Upper lobe of left lung (tissue), 6 donors: ENCODE measurements at places on chromosomes 2 and 18.

GRCh38 chr18:70428439-70428838 is 139.6 kb downstream of the SOCS6 start:
- no peak overlapping the region for H3K27ac ChIP-seq
- no peaks in the 10 kb centered on the region for H3K27me3 ChIP-seq
- DNase-seq, result no peak
- peaks cover 2% of the 10 kb centered on the region for H3K4me1 ChIP-seq
- H3K36me3 ChIP-seq, result no peaks in the 10 kb centered on the region

DNA sequence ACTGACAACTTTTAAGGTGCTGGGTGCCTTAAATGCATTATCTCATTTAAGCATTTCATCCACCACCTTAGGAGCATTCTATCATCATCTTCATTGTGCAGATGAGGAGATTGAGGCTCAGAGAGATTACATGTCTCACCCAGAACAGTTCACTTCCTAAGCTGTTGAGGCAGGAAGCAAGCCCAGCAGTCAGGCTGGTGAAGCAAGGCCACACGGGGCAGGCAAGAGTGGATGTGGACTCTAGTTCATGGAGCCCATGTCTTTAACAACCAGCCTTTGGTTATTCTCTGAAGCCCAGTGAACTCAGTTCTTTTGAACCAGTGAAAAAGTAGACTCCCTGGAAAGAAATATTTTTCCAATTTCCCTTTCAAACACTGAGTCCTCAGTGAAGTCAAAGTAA is 294.8 kb upstream of the MGAT5 start:
- no peak for DNase-seq
- no peaks in the 10 kb centered on the region for H3K36me3 ChIP-seq
- no peaks in the 10 kb centered on the region for H3K4me1 ChIP-seq
- H3K27me3 ChIP-seq, result no peaks in the 10 kb centered on the region
- H3K4me3 ChIP-seq, result no peak overlapping the region

DNA sequence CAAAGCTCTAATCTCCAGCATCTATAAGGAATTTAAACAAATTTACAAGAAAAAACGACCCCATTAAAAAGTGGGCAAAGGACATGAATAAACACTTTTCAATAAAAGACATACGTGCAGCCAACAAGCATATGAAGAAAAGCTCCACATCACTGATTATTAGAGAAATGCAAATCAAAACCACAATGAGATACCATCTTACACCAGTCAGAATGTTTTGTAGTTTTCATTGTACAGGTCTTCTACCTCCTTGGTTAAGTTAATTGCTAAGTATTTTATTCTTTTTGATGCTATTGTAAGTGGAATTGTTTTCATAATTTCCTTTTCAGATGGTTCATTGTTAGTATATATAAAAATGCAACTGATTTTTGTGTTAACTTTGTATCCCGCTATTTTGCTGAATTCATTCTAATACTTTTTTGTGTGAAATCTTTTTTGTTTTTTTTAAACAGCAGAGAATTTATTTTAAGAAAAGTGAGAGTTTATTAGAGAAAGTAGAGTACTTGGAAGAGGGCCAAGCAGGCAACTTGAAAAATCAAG is 40.7 kb downstream of the SLC39A10 start:
- no peak overlapping the region for H3K4me3 ChIP-seq
- H3K27me3 ChIP-seq, result no peaks in the 10 kb centered on the region
- no peak overlapping the region for H3K27ac ChIP-seq
- H3K36me3 ChIP-seq, result no peaks in the 10 kb centered on the region

GRCh38 chr2:202636213-202636513 is 1.4 kb downstream of the FAM117B start:
- no peak for DNase-seq
- no peak overlapping the region for H3K4me3 ChIP-seq
- H3K4me1 ChIP-seq, result peaks cover 33% of the 10 kb centered on the region
- H3K27ac ChIP-seq, result peak overlapping the region; percentile 90

DNA sequence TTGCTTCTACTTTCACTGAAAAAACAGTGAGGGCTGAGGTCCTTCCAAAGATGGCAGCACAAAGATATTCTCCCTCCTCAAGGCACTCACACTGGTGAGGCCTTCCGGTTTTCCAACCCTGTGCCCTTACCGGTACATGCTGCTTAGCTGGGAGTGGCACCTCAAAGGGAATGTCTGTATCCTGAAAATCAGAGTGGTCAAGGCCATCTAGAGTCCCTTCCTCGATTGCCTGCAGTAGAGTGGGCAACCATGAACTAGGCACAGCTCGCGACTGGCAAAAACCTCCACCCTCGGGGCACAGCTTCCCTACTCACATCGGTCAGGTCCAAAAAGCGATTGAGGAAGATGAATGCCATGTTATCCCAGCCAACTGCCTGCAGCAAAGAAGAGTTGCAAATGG is 3.4 kb downstream of the KRTCAP3 start:
- H3K36me3 ChIP-seq, result peaks cover 15% of the 10 kb centered on the region
- no peaks in the 10 kb centered on the region for H3K27me3 ChIP-seq
- no peak for DNase-seq

GRCh38 chr2:15945909-15946705 is 5.8 kb downstream of the MYCN start:
- H3K27ac ChIP-seq, result no peak overlapping the region
- H3K36me3 ChIP-seq, result no peaks in the 10 kb centered on the region
- DNase-seq, result no peak
- peaks cover 31% of the 10 kb centered on the region for H3K4me1 ChIP-seq
- no peaks in the 10 kb centered on the region for H3K27me3 ChIP-seq
